ENCODE measurements at places on chromosomes 5 and 9. TPM values are rescaled to one million over a fixed set of nuclear protein-coding genes. Genes with fewer than 3 reads are reported as not detected.

DNA sequence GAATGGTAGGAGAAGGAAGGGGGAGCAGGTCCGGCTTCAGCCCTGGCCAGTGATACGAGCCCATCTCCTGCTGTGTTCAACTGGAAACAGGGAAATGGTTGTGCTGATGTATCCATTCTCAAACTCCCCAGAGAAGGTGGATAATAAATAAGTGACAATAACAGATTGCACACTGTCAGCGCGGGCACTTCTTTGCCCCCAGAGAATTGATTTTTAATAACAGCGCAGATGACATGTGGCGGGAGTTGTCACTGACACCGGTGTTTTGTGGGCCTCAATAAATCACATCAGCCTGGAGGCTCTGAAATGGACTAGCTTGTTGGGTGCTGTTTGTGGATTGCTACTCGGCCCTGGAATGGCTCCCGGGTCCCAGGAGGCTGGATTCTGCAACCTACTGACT, 141.4 kb upstream of the PANK3 start:
- H3K36me3 ChIP-seq = peaks cover 5% of the 10 kb centered on the region
- no peak overlapping the region for H3K27ac ChIP-seq
- no peak overlapping the region for H3K4me3 ChIP-seq

DNA sequence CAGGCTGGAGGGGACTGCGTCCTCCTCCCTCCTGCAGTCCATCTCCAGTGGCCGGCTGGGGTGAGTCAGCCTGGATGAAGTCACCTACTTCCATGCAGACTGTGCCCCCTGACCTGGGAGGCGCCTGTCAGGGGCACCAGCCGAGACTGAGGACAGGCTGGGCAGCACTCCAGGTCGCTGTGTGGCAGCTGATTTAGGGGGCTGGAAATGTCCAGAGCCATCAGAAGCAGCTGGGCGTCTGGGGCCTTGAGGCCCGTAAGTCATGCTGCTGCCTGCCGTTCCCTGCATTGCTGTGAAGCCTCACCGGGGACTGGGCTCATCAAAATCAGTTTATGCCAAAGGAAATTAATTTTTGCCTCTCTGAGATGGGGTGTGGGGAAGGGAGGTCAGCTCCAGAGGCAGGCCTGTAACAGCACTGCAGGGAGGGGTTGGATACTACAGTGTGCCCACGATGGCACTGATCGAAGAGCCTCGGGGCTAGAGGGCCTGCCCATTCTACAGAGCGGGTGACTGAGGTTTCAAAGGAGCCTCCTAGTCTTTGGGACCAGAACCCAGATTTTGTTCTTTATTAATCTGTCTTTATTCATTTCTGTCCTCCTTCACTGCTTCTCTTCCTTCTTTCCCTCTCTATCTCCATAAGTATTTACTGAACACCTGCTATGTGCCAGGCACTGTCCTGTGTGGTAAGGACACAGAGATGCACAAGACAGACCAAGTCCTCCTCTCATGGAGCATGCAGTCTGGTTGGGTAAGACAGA, 70.4 kb upstream of the PSD2 start:
- no peaks in the 10 kb centered on the region for H3K27me3 ChIP-seq
- H3K36me3 ChIP-seq = no peaks in the 10 kb centered on the region
- no peaks in the 10 kb centered on the region for H3K4me1 ChIP-seq
- H3K27ac ChIP-seq = no peak overlapping the region
- DNase-seq = no peak

DNA sequence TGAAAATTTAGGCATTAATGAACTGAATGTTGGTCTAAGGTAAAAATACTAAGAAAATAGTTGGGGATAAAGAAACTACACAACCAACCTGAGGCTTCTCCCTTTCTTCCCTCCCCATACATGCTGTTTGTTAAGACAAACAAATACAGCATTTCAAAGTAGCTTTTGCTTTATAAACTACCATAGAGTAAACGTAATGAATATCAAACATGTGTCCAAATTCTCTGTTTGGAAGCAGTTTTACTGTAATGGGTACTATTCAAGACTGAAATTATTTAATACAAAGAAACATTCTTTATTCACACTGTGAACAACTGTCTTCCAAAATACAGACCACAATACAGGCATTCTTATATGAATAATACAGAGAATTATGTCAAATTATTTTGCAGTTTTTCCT, 52.0 kb downstream of the SLC44A1 start:
- no peak for DNase-seq
- H3K27ac ChIP-seq = peak overlapping the region; percentile 72
- H3K36me3 ChIP-seq = peaks cover 16% of the 10 kb centered on the region
- H3K4me1 ChIP-seq = peaks cover 43% of the 10 kb centered on the region
- no peaks in the 10 kb centered on the region for H3K27me3 ChIP-seq
- H3K4me3 ChIP-seq = no peak overlapping the region

- no peak overlapping the region for H3K4me3 ChIP-seq
- no peaks in the 10 kb centered on the region for H3K27me3 ChIP-seq
- DNase-seq = no peak
- H3K36me3 ChIP-seq = no peaks in the 10 kb centered on the region
Measured at GRCh38 chr5:107235167-107235566, 435.6 kb downstream of the EFNA5 start.

DNA sequence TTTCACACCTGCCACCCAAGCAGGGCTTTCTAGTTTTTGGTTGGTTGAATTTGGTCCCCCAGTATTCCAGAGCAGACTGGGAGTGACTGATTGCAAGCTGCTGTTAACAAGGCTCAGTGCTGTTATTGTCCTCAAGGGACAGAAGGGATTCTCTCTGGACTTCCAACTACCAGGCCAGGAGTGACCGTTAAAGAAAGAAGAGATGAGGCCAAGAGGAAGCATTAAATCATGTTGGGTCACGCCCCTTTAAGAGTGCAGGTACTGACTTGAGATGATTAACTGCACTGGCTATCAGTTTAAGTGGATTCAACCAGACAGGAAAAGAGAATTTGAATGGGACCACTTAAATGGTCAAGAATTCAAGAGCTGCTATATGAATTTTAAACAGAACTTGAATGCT, 220.8 kb upstream of the PCSK5 start:
- no peaks in the 10 kb centered on the region for H3K36me3 ChIP-seq
- no peak overlapping the region for H3K27ac ChIP-seq
- H3K4me3 ChIP-seq = no peak overlapping the region
- no peaks in the 10 kb centered on the region for H3K27me3 ChIP-seq
- DNase-seq = no peak
- no peaks in the 10 kb centered on the region for H3K4me1 ChIP-seq

GRCh38 chr9:134693641-134694367, 52.2 kb downstream of the COL5A1 start:
- no peaks in the 10 kb centered on the region for H3K36me3 ChIP-seq
- no peak overlapping the region for H3K4me3 ChIP-seq
- H3K27ac ChIP-seq = no peak overlapping the region
- peaks cover 24% of the 10 kb centered on the region for H3K4me1 ChIP-seq
- DNase-seq = no peak

- no peaks in the 10 kb centered on the region for H3K36me3 ChIP-seq
- no peak overlapping the region for H3K27ac ChIP-seq
- peaks cover 43% of the 10 kb centered on the region for H3K4me1 ChIP-seq
- DNase-seq = no peak
Measured at GRCh38 chr5:109693535-109694400, 4.0 kb downstream of the MAN2A1 start.

GRCh38 chr9:70137577-70137976, 93.9 kb downstream of the MAMDC2 start:
- H3K27me3 ChIP-seq = no peaks in the 10 kb centered on the region
- no peaks in the 10 kb centered on the region for H3K36me3 ChIP-seq
- H3K4me1 ChIP-seq = no peaks in the 10 kb centered on the region
- H3K27ac ChIP-seq = no peak overlapping the region
- H3K4me3 ChIP-seq = no peak overlapping the region

SHOC1 gene
- total RNA-seq = 1.2 TPM

IFNA2 gene
- not detected for total RNA-seq

NEUROG1 gene
- total RNA-seq = not detected

GARIN3 gene
- not detected for total RNA-seq

NDST1 gene
- 94.6 TPM for total RNA-seq
